Fibroblast of skin of right quadriceps (primary cell): ENCODE measurements at places on chromosomes 2 and 18.

- DNase-seq: peak; percentile 19
Measured at GRCh38 chr18:1585881-1586488, 681.3 kb downstream of the ADCYAP1 start.

DNA sequence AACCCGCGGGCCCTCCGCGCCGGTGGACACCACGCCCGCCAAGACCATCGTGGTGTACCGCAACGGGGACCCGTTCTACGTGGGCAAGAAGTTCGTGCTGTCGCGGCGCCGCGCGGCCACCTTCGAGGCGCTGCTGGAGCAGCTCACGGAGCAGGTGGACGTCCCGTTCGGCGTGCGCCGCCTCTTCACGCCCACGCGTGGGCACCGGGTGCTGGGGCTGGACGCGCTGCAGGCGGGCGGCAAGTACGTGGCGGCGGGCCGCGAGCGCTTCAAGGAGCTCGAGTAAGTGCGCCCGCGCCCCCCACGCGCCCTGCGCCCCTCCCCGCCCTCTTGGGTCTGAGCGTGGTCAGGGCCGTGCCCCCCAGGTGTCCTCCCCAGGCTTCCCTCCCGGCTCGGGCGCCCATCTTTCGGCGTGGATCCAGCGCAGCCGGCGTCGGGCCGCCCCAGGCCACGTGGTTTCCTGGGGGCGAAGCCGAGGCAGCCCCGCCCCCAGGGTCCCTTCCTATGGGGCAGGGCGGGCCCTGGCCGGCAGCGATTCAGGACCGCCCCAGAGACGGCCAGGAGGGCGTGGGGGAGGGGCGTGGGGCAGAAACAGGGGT is 481 bp downstream of the DCDC2C start:
- DNase-seq: no peak

- no peak for DNase-seq
Measured at GRCh38 chr2:209988010-209988409, 14.4 kb upstream of the RPE start.

GRCh38 chr2:46836295-46837111 is 79.1 kb downstream of the MCFD2 start:
- DNase-seq: peak; percentile 85

GRCh38 chr2:26530696-26531095 is 52.8 kb upstream of the OTOF start:
- DNase-seq: peak; percentile 49

DNA sequence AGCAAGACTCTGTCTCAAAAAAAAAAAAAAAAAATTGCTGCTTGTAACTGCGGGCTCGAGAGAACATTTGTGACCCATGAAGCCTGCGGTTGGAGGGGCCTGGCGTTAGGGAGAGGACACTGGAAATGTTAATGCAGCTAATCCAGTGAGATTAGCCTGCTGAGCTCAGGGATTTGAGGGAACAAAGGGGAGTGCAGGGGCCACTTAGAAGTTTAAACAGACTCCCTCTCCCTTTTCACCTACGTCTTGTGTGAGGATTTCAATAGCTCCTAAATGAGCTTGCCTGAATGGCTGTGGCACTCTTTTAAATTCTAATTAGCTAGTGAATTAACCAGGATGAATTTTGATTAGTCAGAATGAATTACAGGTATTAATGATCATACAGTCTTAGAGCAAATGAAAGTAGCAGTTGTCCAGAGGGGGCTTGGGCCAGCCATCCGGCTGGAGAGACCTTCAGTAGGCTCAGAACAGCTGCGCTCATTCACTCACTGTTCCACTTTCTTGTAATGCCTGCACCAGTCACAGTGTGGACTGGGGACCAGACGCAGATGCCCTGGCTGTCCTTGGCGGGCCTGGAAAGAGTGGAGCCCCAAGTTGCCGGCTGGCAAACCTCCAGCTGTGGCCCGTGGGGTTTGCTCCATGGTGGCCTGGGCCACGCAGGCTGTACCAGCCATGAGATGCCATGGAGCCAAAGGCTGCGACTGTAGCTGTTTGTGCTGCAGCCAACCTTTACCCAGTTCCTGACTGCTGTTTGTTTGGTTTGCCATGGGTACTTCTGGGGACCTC is 20.8 kb downstream of the LDLRAD4 start:
- no peak for DNase-seq

DNA sequence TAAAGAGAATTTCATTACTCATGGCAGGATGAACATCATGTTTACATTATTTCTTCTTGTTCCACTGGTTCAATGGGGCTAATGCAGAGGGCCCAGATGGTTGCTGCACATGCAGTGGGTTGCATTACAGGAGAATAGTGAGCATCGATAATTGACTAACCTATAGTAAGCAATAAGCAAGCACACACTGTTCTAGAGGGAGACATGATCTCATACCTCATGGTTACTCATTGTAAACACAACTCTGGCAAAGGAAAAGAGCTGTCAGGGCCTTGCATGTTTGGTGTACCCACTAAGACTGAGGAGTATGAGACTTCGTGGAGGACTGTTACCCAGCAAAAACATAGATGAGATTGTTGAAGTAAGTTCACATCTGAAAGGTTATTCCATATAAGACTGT is 885.6 kb upstream of the VRK2 start:
- DNase-seq: peak; percentile 8

DNA sequence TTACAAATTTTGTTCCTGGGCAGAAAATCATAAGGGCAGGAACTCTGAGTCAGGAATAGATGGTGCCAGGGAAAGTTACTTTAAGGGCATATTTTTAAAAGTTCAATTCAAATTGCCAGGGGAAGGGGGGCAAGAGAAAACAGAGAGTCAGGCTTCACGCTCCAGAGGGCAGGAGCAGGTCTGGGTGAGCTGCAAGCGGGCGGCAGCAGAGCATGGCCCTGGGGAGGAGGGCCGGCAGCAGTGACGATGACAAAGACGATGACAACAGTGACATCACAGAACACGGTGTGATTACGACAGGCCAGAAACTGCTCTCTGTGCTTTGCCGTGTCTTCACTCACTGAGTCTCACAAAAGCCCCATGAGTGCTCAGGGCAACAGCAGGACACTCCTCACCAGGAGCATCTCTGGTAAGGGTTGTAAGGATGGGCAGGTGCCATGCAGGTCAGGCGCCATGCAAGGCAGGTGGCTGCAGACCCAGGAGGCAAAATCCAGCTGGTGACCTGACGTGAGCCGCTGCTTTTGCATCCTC is 23.3 kb downstream of the CHST10 start:
- no peak for DNase-seq

GRCh38 chr2:216222650-216223352 is 113.7 kb downstream of the XRCC5 start:
- peak; percentile 47 for DNase-seq

- DNase-seq: peak; percentile 10
Measured at GRCh38 chr2:175036582-175037018, 31.4 kb upstream of the CHN1 start.

GRCh38 chr2:100110614-100111000 is 31.8 kb downstream of the AFF3 start:
- DNase-seq: no peak

GRCh38 chr2:176158855-176159662 is 2.0 kb downstream of the HOXD3 start:
- peak; percentile 84 for DNase-seq

DNA sequence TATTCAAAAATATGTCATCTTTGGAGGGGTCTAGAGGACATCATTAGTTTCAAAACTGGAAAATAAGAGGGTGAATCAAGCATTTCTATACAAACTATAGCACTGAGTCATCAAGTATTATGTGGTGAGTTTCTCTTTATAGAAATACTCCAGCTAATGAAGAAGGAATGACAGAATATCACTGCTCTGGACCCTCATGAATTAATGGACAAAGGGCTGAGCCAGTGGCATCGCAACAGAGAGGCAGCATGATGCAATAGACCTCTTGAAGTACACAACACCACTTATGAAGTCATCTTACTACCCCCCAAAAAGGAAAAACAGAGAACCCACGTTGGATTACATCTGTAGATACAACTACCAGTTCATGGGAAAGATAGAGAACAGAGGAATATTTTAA is 27.4 kb upstream of the EIF2AK3 start:
- peak; percentile 76 for DNase-seq

DNA sequence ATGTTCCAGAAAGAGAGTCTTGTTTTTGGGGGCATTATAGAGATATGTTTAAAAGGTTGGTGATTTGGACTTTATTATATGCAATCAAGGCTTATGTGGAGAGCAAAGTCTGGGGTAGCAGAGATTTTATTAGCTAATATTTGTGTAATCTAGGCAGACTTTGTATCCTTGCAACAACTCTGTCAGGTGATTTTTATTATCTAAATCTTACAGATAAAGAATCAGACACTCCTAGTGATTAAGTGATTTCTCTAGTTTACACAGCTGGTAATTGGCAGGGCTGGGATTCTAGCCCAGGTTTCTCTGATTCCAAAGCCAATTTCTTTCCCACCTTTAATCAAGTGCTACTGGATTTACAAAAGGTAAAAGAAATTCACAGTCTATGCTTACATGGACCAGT is 33.3 kb upstream of the NCK2 start:
- no peak for DNase-seq

DNA sequence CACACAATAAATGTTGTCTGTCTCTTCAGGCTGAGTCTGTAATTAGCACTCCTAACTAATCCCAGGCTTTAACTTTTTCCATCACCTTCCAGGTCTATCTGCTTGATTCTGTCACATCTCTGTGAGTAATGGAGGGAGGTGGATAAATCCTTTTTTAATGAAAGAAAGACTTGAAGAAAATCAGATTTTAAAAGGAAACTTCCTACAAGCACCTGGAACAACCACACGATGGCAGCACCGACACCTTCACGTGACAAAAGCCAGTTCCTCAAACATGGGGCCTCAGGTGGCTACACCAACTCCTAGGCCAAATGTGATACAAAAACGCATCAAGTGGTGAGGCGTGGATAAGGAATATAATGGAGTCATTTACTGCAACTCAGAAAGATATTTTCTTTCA is 41.8 kb downstream of the TGFBRAP1 start:
- DNase-seq: peak; percentile 20

DNA sequence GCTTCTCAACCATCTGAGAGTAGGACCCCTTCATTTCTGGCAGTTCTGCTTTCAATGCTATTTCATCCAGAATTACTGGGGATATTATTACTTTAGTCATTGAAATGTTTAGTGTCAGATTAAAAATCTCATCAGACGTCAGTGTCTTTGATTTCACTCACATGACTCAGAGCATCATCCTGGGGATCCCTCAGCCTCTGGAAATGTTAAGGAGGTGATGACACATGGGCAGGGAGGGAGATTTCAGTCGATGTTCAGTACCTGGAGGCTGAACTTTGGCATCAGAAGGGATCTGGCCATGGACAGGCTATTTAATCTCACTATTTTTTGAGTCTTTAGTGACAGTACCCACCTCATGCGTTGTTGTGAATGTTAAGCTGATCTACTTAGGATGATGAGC is 39.1 kb downstream of the OSBPL6 start:
- DNase-seq: no peak

GRCh38 chr18:9552191-9552590 is 62.2 kb downstream of the PPP4R1 start:
- DNase-seq: peak; percentile 29

- DNase-seq: no peak
Measured at GRCh38 chr2:29892585-29893259, 28.7 kb downstream of the ALK start.

- peak; percentile 70 for DNase-seq
Measured at GRCh38 chr2:128736689-128737545, 418.2 kb upstream of the HS6ST1 start.

DNA sequence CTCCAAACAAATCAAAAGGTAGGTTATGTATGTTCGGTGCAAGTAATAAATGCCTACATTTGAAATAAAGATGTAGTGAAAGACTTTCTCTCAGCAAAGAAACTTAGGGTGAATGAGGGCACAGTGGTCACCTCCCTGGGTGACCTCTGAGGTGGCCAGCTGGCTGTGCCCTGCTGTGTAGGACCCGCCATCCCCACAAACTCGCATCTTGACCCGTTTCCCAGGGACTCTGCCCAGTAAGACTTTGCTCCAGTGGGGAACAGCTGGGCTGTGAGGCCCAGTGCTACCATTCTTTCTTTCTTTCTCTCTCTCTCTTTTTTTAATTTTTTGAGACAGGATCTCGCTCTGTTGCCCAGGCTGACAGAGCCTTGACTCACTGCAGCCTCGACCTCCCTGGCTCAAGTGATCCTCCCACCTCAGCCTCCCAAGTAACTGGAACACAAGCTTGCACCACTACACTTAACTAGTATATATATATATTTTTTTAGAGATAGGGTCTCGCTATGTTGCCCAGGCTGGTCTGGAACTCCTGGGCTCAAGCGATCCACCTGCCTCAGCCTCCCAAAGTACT is 8.2 kb upstream of the GAREM2 start:
- no peak for DNase-seq

GRCh38 chr2:52686935-52687334 is 1080.7 kb upstream of the CHAC2 start:
- DNase-seq: no peak

DNA sequence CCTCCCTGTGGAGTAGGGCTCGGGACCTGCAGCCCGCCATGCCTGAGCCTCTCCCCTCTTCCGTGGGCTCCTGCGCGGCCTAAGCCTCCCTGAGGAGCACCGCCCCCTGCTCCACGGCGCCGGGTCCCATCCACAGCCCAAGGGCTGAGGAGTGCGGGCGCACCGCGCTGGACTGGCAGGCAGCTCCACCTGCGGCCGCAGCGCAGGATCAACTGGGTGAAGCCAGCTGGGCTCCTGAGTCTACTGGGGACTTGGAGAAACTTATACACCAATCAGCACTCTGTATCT is 17.8 kb upstream of the ACVR2A start:
- no peak for DNase-seq

DNA sequence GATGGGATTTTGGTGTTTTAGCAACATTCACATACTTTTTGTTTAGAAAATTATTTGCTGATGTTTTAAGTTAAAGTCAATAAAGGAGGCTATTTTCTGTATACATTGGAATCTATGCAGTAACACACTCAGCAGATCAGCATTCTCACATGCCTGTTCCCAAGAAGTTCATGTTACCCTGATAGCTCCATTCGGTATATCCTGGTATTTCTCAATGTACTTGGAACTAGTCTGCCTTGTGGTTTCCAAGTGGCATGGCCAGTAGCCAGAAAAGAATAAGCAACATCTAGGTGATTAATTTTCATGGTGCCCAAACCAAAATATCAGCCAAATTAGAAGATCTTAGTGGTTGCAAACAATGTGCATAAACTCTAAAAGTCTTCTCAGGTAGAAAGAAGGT is 5.2 kb upstream of the NCAPH start:
- peak; percentile 53 for DNase-seq

DNA sequence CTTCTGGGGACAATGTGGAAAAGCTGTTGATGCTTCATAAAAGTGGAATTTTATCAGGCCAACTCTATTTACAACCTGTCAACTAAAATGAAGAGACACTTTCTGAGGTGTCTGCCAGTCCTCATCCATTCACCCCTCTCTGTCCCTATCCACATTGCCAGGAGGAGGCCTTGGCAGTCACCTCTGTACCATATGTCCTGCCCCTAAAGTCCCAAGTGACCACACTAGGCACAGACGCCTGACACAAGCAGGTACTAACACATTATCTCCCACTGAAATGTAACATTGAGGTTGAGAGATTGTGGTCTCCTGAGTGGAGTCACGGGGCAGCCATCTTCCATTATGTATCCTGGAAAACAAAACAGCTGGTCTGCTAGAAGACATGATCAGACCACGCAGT is 71.4 kb downstream of the OSBPL1A start:
- DNase-seq: no peak

GRCh38 chr2:114056294-114057143 is 166.6 kb downstream of the ACTR3 start:
- no peak for DNase-seq

GRCh38 chr2:239667431-239667985 is 266.7 kb upstream of the HDAC4 start:
- DNase-seq: no peak
